Fibroblast of the conjunctiva (primary cell): ENCODE measurements at places on chromosomes 11 and 22.
A peak's percentile ranks its signal among the peaks of the same experiment; 100 is the strongest.

GRCh38 chr11:109939166-109939810 is 153.9 kb upstream of the ZC3H12C start:
- DNase-seq, result peak; percentile 70

DNA sequence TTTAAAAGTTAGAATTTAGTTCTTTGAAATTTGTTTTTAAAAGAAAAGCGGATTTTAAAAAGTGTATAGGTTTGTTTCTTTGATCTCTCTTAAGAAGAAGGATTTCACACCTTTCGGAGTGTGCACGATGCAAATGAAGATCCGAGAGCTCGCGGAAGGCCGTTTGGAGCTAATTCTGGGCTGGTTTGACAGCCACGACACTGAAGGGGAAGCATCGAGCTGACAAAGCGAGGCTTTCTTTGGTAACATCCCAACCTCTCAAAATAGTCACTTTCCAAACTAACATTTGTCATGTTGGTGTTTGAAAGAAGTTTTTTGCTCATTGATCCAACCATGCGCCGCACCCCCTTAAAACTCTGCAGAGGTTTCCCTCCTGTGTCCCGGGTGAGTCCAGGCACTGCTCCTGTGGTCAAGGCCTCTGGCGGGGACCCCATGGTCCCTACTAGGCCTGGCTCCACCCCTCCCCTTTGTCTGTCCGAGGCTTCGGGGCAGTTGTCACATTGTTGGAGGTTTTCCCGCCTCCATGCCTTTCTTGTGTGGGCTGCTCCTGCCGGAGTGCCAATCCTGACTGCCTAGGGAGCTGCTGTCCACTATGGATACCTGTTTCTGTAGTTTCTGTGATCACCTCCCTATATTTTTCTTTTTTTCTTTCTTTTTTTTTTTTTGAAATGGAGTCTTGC is 39.7 kb downstream of the MPPED1 start:
- no peak for DNase-seq

GRCh38 chr22:23381661-23382427 is 198.2 kb downstream of the IGLL1 start:
- DNase-seq, result no peak

- no peak for DNase-seq
Observed at GRCh38 chr11:93477684-93478234, 65.4 kb downstream of the SMCO4 start.

DNA sequence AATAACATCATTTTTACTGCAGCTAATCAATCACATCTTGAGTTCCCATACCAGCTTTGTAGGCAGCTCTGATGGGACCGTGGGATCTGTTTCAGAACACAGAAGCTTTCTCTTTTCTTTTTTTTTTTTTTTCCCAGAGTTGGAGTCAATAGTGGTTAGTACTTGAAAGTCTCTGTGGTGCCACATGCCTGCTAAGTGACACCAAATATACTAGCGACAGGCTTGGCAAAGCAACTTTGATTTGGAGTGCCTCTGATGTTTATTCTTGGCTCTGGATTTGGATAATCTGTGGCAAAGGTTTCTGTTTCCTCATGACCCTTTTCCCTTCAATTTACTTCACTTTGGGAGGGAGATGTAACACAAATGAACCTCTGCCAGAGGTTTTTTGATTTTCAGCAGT is 681.4 kb upstream of the TENM4 start:
- DNase-seq, result no peak

GRCh38 chr22:48721395-48721669 is 1106.3 kb downstream of the BRD1 start:
- DNase-seq, result no peak

DNA sequence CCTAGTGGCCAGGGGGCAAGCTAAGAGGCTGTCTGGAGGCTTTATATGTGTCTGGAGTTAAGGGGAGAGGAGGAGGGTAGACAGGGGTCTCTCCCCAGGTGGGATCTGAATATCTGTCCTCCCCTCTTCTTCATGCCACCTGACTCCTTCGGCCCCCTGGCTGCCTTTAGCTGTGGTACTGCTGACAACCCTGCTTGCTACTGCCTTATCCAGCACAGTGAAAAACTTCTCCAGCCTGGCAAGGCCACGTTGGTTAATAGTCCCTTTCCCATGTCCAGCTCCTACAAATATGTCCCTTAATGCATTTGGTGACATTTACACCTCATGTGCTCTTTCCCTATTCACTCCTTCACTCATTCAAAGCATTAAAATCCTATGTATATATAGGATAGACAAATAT is 42.4 kb upstream of the NNMT start:
- DNase-seq, result no peak

GRCh38 chr22:30283342-30283741 is 6.0 kb downstream of the CASTOR1 start:
- no peak for DNase-seq
